ENCODE measurements at places on chromosomes 12 and 14.

DNA sequence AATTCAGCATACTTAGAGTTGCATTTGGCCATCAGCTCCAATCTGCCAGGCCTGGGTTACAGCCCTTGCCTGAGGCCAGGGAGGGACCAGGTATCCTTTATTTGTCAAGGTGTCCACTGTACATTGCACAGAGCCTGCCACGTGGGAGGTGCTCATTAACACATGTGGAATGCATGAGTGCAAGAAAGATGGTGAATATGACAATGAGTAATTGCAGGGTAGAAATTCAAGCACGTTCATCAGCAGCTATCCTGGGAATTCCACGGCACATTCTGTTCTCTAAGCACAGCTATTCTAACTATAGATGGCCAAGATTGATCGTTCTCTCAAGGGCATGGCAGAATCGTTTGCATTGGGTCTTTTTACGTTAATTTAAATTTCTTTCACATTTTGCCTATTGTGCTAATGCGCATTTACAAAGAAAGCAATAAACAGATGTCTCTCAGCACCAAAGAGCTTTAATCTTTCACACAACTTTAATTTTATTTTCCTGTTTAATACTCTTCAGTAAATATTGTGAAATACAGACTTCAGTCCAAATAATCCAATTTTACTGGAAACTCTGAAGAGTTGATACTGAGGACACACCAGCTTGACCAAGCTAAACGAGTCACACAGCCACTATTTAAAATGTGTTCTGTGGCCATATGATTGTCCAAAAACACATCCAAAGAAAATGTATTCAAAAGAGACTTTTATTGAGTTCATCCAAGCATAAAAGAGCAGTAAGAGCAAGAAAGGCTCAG is 1025.7 kb upstream of the TMEM132C start:
- no peak for DNase-seq

DNA sequence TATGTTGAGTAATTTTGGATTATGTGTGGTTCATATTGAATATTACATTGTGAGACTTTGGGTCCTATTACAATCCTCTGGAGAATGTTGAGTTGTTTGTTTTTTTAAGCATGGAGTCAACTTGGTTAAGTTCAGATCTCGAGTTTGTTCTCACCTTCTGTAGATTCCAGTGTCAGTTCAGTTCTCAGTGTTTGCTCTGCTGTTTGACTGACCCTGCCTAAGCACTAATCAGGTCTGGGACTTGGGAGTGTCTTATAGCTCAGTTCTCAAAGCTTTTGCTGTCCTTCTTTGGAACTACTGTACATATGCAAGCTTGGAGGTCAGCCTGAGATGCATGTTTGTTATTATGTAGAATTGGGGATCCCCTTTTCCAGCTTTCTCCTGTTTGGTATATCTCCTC is 63.1 kb downstream of the DIP2B start:
- no peak for DNase-seq

DNA sequence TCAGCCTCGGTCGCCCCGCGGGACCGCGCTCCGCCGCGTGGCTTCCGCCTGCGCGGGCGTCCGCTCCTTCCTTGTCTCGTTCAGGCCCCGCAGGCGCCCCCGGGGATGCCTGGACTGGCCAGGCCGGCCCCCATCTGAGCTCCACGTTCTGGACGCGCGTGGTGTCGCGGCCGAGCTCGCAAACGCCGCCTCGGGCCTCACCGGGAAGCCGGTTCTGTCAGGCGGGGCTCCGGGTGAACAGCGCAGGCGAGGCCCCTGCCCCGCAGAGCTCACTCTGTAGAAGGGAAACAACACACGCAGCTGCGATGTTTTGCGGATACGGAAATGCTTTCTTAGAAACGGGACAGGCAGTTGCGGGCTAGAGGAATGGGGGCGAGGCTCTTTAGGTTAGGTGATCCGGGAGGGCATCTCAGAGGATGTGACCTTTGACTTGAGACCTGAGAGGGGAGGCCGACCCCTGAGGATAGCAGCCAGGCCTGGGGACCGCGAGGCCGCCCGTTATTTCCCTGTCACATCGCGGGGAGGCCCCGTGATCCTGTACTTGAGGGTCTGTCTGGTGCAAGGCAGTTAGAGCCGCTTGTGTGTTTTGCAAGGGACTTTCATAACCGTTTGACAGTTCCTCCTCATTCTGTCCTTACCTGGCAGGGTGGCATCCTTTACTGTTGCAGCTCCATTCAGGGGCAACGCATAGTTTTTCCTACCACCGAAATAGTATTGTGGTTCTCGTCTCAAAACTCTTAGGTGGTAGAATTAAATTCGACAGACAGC is 584 bp downstream of the VRK1 start:
- peak; percentile 49 for DNase-seq

DNA sequence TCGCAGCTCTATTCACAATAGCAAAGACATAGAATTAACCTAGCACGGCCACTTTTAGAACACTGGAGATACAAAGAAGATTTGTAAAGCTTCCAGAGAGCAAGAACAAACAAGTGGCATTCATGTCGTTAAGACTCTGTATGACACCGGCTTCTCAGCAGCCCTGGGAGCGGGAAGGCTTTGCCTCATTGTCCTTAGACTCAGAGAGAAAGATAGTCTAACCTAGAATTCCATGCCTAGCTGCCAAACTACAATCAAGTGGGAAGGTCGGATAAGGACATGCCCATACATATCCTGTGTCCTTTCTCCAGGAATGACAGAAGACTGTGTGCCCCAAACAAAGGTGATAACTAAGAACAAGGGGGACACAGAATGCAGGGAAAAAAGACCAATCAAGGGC is 1038.3 kb downstream of the BCL11B start:
- no peak for DNase-seq

- no peak for DNase-seq
Measured at GRCh38 chr12:114213055-114213581, 192.8 kb downstream of the TBX5 start.

DNA sequence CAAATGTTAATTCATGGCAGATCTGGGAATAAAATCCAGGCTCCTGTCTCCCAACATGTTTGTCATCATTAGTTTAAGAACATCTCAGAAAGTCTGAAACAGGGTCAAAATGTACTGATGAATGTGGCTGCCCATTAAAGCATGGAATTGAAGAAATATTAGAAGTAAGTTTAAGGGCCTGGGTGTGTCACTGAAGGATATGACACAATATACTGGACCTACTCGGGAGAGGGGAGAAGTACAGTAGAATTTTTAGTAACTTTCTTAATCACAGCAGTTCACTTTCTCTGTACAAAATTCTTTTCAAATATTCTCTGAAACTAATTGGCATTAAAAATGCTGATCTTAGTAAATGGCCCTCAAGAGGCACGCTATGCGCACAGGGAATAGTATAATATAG is 185.5 kb downstream of the ETV6 start:
- DNase-seq, result no peak

- DNase-seq, result no peak
Measured at GRCh38 chr14:34742270-34743115, 28.1 kb upstream of the CFL2 start.

- no peak for DNase-seq
Measured at GRCh38 chr12:78316136-78316535, 485.4 kb downstream of the NAV3 start.

GRCh38 chr12:120015313-120015712 is 26.3 kb downstream of the BICDL1 start:
- peak; percentile 69 for DNase-seq

DNA sequence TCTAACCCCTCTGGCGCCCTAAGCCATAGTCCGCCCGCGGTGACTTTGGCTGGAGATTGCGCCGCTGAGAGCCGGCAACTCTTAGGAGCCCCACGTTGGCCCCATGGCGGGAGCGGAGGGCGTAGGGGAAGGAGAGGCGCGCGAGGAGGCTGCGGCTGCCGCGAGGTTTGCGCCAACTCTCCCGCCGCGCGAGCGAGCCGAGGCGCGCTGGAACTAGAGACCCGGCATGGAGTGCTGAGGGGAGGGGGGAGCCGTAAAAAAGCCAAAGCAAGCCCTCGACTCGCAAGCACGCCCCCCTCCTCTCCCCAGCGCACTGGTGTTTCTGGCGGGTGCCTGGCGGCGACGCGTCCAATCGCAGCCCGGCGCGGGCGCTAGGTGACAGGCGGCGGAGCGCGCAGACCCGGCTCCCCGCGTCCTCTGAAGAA is at the start of gene SYT10:
SYT10 (minus strand) TSS at position 233 of the 425 bp plus-strand sequence. CDS start 297 bp downstream, outside the sequence.
- DNase-seq, result peak; percentile 6

DNA sequence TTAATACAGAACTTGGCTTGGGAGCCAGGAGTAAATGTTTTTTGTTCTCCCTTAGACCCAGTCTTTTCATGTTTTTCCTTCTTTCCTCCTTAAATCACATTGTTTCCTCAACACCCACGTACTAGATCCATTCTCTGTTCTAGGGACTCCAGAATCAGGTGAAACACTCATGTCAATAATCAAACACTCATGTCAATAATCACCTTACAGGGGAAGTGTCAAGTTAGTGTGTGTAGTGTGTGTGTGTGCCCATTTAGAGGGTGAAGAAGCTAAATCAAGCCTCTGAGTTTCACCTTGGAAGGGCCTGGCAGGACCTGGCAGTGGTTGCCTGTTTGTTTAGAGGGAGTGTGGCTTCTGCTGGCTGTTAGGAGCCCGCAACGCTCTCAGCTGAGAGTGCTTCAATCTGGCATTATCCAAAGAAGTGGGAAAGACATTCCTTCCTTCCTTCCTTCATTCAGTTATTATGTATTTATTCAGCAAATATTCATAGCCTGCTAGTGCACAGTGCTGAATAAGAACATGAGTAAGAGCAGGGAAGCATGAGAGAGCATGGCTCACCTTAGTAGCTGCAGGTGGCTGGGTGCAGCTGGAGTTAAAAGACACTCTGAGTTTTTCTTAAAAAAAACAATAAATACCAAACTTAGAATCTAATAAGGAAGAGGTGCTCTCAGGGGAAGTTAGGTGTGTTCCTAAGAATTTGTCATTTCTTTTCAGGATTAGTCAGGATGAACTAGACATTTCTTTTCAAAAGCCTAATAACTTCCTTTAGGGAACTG is 17.6 kb upstream of the EID3 start:
- no peak for DNase-seq
